ENCODE measurements at places on chromosomes 6 and 20. TPM values are rescaled to one million over a fixed set of nuclear protein-coding genes. Genes with fewer than 3 reads are reported as not detected.

The KAT14 gene
- polyA plus RNA-seq = 8.1 TPM

The PTK6 gene
- not detected for polyA plus RNA-seq

The RSPH9 gene
- not detected for polyA plus RNA-seq

The CFAP61 gene
- 12.1 TPM for polyA plus RNA-seq

The TBXT gene
- not detected for polyA plus RNA-seq

The DEFB132 gene
- not detected for polyA plus RNA-seq

The PACRG gene
- polyA plus RNA-seq = 9.0 TPM

The WFDC12 gene
- not detected for polyA plus RNA-seq

All from Purkinje cell (primary cell).